ENCODE measurements at places on chromosomes 13 and 19.

- DNase-seq, result peak; percentile 75
Observed at GRCh38 chr19:15449620-15450527, at the start of gene WIZ. WIZ (minus strand) TSS chr19:15449956; CDS start chr19:15448307, 1,649 bp downstream.

GRCh38 chr19:57829316-57829715, 783 bp upstream of the ZNF587B start:
- no peak for DNase-seq

- DNase-seq, result peak; percentile 77
Observed at GRCh38 chr19:10855879-10856522, 7.8 kb downstream of the C19orf38 start.

DNA sequence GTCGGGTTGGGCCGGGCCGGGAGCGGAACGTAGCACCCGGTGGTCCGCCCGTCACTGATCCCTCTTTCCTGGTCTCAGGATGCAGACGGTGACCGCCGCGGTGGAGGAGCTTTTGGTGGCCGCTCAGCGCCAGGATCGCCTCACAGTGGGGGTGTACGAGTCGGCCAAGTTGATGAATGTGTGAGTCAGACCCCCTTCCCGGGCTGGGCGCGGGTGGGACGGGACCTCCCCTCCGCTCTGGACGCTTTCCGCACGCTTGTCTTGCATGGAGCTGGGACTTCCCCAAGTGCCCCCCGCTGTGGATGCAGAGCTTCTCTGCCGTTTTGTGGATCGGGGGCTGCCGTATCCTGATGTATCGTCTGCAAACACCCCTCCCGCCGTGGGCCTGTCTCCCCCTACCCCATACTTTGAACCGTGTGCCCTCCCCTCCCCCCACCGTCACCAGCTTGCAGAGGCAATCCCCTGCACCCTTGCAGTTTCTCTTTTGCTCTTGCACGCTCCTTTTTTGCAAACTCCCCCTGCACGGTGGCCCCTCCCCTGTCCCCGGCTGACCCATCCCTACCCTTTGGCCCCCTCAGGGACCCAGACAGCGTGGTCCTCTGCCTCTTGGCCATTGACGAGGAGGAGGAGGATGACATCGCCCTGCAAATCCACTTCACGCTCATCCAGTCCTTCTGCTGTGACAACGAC, 669 bp downstream of the GADD45B start:
- no peak for DNase-seq

- no peak for DNase-seq
Observed at GRCh38 chr13:34419755-34420154, 522.3 kb upstream of the NBEA start.

DNA sequence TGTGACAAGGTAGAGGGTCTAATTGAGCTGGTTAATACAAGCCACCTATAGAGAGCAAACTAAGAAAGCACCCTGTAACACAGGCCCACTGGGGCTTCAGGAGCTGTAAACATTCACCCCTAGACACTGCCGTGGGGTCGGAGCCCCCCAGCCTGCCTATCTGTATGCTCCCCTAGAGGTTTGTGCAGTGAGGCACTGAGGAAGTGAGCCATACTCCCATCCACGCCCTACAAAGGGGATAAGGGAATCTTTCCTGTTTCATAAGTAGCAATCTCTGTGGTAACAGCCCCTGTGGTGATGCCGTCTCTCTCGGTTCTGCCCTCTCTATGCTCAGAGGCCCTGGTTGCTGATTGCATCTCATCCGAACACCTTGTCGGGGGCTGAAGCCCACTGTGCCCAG, 94.2 kb upstream of the GJB6 start:
- DNase-seq, result no peak

GRCh38 chr13:21071015-21071414, 9.6 kb upstream of the LATS2 start:
- no peak for DNase-seq

- no peak for DNase-seq
Observed at GRCh38 chr13:75326173-75327134, 155.5 kb downstream of the TBC1D4 start.

DNA sequence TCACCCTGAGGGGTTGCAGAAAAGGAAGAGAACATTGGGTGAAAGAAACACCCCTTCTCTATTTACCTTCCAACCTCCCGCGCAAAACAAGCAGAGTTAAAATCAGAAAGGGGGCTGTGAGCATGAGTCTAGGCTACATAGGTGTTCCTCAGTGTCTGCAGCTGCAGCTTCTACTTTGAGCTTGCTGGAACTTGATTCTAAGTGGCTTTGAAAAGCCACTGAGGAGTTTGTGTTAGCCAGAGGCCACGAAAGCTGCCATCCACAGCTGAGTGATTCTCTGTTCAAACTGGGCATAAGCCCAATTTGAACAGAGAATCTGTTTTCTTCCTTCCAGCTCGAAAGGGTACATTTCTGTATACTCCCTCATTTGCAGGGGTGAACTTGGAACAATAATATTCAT, 343.9 kb downstream of the PCDH9 start:
- no peak for DNase-seq

GRCh38 chr19:42216653-42217519, 591 bp downstream of the DEDD2 start:
- peak; percentile 63 for DNase-seq

DNA sequence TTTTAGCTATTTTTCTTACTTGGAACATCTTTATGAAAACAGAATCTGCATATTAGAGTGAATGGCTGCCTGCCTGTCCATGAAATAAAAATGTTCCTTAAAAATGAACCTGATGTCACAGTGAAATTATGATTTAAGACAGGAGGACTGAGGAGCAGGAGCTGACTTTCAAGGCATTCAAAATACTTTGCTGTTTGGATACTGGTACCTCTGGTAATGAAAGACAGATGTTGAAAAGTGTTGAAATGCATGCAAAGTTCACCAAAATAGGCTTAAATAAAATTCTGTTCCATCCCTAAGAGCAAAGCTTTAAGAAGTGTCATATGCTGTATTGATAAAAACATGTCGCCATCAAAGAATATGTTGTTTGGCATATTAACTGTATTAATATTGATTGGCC, 1.7 kb downstream of the ARHGEF7 start:
- DNase-seq, result no peak

- no peak for DNase-seq
Observed at GRCh38 chr13:71312923-71313322, 554.1 kb downstream of the DACH1 start.

DNA sequence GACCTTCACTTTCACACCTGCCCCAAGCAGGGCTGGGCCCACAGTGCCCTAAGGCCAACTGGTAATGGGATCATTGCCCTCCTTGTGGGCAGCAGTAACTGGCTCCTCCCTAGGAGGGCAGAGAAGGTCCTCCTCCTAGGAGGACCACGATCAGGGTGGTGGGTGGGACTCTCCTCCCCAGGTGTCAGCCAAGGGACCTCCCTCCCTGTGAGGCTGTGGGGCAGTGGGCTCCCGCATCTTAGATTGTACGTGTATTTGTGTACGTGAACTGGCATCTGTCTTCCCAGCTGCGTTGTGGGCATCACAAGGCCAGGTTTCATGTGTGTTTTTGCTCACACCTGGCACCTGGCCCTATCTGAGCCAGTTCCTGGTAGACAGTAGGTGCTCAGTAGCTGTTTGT, 111.8 kb downstream of the SOX1 start:
- no peak for DNase-seq

DNA sequence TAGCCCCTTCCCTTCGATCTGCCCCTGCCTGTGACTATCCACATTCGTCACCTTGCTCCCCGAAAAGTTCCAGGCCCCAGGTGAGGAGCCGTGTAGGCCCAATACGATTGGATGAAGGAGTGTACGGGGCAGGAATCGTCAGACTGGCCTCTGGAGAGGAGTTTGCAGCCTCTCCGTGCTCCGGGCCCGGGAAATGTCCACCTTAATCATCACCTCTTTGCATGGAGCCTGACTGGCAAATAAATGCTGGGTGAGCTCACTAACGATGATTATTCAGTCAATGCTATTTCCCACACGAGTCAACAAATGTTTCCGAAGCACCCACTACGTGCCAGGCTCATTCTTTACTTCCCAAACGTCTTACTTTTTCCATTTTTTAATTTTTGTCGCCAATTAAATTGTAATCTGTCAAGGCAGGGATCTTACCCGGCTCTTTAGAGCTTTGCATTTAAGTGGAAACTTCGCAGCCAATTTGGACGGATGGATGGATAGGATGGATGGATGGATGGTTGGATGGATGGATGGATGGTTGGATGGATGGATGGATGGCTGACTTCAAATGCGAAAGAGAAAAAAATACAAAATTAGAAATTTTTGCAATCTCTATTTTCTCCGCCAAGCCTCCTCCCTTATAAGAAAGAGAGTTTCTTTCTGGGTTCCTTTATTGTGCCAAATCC, 45.8 kb downstream of the TGDS start:
- no peak for DNase-seq

- DNase-seq, result no peak
Observed at GRCh38 chr13:96314974-96315373, 225.1 kb downstream of the HS6ST3 start.

DNA sequence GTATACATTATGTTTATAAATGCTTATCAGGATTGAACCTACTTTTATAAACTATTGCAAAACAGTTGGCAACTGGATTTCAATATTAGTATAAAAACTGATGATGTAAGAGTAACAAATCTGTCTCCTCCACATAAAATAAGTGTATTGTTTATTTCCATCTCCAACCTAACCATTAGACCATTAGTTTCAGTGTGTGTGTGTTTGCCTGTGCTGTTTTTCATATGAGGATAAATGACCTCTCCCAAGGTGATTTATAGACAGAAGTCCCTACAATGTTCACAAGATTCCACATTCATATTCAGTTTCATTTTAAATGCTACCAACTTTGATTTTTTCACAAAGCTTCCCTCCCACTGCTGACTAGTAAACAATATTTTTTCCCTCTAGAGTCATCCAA, 871.6 kb downstream of the PCDH9 start:
- DNase-seq, result no peak

DNA sequence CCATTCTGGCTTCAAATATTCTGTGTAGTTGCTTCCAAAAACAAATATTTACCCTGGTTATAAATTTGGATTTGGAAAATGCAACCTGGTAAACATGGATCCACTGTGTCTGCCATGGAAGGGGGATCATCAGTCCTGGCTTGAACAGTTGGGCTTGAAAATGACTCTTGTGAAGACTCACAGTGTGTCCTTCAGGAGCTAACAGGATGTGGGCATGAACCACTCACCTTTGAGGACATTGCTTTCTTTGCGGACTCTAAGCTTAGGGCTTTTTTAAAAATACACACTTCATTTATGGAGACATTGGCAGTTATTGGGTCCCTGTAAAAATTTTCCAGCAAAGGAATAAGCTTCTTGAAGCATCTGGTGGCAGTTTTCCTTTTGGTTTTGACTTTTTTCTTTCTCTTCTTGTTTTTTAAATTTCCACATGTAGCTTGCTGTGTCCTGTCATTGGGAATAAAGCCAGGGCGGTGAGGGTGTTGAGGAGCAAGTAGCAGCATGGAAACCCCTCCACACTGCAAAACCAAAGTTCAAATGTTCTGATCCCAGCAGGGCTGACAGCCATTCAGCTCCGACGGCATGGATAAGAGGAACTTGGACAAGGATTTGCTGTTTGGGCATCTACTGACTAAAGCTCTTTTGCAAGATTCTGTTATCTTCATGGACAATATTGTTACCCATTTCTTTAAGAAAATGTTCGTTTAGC, 39.5 kb upstream of the SERP2 start:
- no peak for DNase-seq

GRCh38 chr13:49635599-49636433, 7.5 kb downstream of the ARL11 start:
- DNase-seq, result peak; percentile 85

- no peak for DNase-seq
Observed at GRCh38 chr19:5128251-5128935, 159.5 kb downstream of the KDM4B start.

GRCh38 chr13:29005763-29006120, 185.6 kb downstream of the MTUS2 start:
- DNase-seq, result no peak

GRCh38 chr19:1377965-1378785, 5.5 kb upstream of the NDUFS7 start:
- DNase-seq, result no peak

All from H9 (cell line).